ENCODE measurements at places on chromosomes 7 and 10.

DNA sequence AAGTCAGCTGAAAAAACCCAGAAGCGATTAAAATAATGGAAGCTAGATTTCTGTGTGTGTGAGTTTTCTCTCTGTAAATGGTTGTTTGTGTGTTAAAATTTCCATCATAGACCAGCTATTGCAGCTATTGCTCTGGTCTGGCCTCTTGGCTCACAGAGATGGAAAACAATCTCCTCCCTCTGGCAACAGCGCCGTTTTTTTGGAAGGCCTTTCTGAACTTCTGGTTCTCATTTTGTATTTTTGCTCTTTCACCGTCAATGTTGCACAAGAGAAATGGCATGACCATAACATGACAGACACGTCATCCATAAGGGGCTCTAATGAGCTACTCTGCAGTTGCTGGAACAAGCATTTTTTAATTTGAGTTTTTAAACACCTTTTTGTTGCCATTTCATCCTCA is 91.0 kb downstream of the CUBN start:
- no peak for DNase-seq

GRCh38 chr7:44796504-44797328 is at the start of gene PPIA:
PPIA (plus strand) TSS chr7:44796681; CDS start chr7:44796725, 44 bp downstream.
- peak; percentile 98 for DNase-seq

DNA sequence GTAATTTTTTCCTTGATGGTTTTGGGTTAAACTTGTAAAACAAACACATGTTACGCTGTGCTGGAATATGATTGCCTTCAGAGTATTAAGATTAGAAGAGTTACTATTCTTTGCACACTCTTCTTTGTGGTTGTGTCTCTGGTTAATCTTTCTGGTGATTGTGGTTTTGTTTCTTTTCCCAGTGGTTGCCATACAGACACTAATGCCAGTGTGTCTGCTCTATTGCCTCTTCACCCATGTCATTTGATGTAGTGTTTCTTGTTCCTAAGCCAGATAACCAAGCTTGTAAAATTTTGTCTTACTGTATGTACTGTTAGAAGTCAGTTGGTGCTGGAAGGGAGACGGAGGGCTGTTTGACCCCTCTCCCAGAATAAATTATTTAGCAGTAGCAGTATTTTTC is 124.8 kb downstream of the PHTF2 start:
- DNase-seq = no peak

DNA sequence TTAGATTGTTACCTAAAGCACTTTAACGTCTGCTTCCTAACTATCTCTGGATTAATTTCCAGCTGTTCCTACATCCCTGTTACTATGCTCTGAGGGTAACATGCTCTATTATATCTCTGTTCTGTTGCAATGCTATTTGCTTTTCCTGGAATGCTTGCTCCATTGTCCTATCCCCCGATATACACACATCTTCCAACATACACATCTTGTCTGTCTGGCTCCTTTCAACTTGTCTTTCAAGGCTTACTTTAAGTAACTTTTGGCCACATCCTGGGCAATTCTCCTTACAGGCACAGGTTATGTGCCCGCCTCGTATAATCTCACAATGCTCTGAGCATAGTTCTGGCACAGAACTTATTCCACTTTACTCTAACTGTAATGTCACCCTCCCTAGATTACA is 96.2 kb downstream of the CDK6 start:
- DNase-seq = no peak

DNA sequence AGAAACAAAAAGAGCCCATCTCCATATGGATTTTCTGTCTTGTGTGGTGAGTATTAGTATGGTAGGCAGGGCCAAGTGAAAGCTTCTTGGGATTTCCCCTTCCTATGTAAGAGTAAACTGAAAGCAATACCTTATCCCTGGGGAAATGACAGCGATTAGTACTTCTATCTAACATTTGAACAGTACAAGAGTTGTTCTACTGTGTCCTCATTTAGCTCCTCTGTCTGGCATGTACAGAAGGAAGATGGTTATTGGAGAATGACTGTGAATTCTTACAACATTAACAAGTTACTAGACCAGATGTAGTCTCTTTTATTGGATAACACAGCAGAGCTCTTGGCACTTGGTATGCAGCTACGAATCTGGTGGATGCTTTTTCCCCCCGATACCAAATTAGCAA is 17.9 kb upstream of the TRIL start:
- no peak for DNase-seq

- no peak for DNase-seq
Measured at GRCh38 chr10:123157210-123157609, 3.0 kb downstream of the BUB3 start.

DNA sequence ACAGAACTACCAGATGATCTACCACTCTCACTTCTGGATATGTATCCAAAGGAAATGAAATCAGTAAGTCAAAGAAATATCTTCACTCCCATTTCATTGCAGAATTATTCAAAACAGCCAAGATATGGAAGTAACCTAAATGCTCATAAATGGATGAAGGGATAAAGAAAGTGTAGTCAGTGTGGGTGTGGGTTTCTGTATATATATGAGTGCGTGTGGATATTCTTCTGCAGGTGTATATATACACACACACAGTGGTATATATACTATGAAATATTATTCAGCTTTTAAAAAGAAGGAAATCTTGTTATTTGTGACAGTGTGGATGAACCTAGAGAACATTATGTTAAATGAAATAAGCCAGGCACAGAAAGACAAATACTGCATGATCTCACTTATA is 48.7 kb downstream of the IMMP2L start:
- no peak for DNase-seq

- DNase-seq = no peak
Measured at GRCh38 chr10:62635127-62635526, 169.4 kb upstream of the ADO start.

GRCh38 chr7:73986158-73986631 is 41.8 kb upstream of the ELN start:
- no peak for DNase-seq

DNA sequence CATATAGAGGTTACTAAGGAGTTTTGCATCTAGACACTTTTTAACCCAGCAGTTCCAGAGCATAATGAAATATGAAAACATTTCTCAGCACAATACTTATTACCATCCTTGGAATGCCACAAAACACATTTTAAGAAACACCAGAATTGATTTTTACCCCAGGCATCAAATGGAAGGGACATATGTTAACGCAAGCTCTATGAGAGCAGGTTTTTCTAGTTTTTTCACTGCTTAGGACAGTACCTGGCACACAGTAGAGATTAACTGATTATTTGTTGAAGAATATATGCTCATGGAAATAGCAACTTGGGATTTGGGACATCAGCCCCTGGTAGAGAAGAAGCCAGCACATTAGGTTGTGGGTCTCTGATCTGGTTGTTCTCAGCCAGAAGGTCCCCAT is 67.0 kb upstream of the ARID5B start:
- no peak for DNase-seq

DNA sequence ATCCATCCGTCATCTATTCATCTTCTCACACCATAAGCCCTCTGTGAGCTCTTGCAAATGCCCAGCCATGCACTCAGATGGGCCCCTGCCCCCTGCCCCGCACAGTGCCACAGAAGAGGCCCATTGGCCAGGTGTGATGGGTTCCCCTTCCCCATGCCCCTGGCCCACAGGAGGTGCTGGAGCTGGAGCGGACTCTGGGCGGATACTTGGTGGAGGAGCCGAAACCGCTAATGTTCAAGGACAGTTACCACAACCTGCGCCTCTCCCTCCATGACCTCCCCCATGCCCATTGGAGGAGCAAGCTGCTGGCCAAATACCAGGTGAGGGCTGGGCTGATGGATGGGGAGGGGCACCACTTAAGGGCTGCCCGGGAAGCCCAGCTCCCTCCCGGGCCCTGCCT is 23.4 kb upstream of the SLC29A3 start:
- no peak for DNase-seq

DNA sequence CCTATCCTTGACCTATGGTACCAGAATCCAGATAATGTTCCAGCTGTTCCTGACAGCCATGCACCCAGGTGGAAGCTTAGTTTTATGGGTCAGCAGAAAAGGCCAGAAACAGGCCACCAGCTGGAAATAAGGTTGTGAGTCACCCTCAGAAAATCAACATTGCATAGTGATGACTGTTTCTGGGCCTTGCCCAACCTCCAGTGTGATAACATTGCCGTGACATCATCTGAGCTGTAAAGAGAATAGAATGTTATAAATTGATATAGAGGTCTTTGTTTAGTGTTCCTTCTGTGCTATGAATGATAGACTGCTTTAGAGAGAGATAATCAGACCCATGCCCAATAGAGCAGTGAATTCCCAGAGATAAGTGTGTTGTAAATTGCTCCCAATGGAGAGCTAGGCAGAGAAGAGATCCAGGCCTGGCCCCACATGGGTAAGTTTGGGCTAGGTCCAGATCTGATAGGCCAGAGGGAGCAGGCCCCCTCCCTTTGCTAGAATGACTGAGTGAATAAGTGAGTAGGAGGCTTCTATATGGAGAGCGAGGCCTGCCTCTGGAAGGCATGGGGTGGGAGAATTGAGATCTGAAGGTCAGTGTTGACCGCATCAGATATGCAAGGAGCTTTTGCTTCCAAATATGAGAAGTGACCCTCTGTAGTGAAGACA is 14.2 kb upstream of the HPS1 start:
- DNase-seq = no peak

GRCh38 chr10:103058034-103058433 is 135.0 kb downstream of the NT5C2 start:
- no peak for DNase-seq

DNA sequence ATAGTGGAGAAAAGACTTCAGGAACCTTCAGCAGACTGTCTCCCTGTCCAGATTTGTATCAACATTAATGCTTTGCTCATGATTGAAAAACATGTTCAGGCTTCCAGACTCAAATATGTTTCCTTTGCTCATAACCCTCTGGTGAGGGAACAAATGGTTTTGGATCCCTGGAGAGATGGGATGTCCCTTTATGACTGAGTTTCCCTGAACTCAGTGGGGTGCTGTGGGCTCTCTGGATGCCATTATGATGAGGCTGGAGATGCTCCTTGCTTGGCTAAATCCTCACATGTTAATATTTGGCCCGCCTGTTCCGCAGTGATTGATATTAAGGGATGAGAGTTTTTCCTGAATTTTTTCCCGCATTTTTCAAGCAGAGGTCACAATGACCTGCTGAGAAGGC is 749.4 kb downstream of the SUGCT start:
- DNase-seq = no peak

DNA sequence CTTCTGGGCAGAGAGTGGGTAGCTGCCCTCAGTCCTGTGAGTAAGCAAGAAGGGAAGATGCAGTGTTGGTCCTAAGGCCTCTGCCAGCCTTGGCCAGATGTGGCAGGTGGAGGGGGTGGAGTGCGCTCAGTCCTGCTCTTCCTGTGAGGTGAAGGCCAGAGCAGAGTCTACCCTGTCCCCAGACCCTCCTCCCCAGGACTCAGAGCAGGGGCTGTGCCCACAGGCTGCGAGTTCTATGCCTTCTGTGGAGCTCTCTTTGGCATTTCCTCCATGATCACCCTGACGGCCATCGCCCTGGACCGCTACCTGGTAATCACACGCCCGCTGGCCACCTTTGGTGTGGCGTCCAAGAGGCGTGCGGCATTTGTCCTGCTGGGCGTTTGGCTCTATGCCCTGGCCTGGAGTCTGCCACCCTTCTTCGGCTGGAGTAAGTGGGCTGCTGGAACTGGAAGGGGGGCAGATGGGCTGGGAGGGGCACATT is 4.0 kb downstream of the OPN4 start:
- no peak for DNase-seq

DNA sequence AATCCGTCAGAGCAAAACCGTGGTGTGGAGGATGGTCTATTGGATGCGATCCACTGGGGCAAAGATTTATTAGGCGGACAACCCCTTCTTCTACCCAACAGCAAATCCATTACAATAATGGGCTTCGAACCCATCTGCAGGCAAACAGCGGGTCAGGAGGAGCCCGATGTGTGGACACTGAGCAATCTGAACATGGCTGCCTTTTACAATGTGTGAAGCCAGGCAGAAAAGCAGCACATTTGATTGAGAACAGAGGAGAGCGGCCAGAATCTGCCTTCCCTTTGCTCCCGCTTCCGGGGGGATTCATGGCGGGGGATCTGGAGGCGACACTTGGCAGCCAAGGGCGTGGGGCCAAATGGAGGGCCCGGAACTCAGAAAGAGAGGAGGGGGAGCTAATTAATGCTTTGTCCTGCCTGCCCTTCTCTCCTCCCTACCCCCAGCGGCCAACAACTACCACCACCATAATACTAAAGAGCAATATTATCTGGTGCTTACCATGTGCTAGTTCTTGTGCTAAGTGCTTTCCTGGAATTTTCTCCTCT is 133.0 kb downstream of the EMX2 start:
- no peak for DNase-seq

DNA sequence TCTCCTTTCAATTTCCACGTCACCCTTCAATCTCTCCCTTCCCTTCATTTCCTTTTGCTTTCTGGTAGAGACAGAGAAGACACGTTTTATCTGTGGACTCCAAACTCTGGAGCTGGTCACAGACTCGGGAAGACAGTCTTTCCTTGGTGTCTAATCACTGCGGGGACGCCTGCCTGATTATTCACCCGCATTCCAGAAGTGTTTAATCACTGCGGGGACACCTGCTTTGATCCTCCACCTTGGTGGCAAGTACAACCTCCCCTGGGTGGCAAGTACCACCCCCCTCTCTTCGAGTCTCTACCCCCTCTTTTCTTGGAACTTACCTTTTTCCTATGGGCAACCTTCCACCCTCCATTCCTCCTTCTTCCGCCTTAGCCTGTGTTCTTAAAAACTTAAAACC is 15.3 kb upstream of the LRRC61 start:
- DNase-seq = no peak

Data from GM12892 (cell line).